Body of pancreas (tissue), 4 donors: ENCODE measurements at places on chromosomes 7 and 10.
A peak's percentile ranks its signal among the peaks of the same experiment; 100 is the strongest.

GRCh38 chr7:51230324-51230625 lies 86.3 kb downstream of the COBL start:
- no peak for DNase-seq

- DNase-seq, result no peak
Observed at GRCh38 chr7:99002827-99003212, 124.5 kb downstream of the TRRAP start.

DNA sequence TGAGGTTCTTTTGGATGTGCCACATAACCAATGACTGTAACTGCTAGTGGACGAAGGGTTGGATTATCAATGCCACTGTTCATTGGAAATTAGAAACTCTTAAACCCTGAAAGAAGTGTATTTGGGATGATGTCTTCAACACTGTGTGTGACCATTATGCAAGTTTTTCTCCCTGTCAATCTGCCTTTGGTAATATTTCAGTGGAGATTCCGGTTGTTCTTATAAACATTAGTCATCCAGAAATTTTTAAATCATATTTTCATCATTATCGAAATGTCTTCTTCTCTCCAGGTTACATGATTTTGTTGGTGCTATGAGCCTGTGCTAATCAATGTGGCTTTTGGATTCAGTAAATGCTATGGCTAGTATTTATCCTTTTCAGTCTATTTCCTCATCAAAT lies 61.7 kb upstream of the KLF6 start:
- DNase-seq, result no peak

- no peak for DNase-seq
Observed at GRCh38 chr7:158569858-158570323, 17.7 kb downstream of the PTPRN2 start.

DNA sequence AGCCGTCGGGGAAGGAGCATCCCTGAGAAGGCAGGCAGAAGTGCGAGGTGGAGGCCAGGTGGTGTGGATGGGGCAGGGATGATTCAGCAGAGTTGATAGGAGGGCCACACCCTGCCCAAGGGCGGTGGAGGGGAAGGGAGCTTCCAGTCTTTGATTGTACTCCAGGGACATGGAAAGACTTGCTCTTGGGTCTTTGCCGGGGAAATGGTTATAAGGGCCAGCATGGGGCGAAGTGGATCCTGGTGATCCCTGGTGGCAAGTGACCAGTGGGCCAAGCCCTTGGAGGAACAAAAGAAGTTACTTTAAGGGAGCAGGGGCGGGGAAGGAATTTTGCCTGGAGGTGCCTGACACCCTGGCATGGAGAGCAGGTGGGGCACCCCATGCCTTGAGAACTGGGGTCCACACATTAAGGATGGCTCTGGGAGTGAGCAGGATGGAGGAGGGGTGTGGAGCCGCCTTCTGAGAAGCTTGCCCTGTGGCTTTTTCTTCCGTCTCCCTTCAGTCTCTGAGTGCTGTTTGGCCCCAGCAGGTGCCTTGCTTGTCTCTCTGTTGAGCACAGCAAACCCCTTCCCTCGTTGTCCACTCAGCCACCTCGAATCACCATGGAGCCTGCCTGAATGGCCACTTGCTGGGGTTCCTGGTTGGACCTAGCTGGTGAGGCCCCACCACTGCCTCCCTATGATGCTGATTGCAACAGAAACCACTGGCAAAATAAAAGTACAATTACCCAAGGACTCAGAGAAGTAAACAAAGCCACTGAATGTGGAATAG lies 83.9 kb downstream of the RAMP3 start:
- DNase-seq, result no peak

- no peak for DNase-seq
Observed at GRCh38 chr10:114720685-114721278, 62.7 kb upstream of the ABLIM1 start.

- DNase-seq, result peak; percentile 77
Observed at GRCh38 chr10:34739915-34740314, 75.2 kb downstream of the PARD3 start.

DNA sequence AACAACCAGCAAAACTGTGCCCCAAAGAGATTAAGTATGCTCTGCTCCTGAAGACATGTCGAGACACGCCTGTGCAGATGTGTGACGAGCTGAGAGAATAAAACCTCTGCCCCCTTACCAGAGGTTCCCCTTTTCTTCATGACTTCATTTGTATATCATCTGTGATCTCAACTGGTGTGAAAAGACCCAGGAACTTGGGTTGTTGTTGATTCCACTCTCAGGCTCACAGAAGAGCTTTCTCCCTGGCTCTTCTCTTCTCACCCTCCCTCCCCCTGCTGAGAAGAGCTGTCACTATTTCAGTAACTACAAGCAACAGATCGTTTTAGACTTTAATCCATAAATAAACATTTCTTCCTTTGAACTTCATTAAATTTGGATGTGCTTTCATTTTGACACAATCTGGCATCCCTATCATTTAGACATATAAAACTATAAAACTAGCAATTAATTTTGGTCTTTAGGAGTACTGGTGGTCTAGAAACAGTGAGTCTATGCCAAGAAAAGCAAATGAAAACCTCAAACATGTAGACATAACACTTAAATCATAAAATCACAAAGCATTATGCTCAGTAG lies 179.3 kb upstream of the FZD8 start:
- DNase-seq, result no peak

- DNase-seq, result no peak
Observed at GRCh38 chr10:43957267-43958070, 308.8 kb upstream of the ZNF32 start.
